ENCODE measurements at places on chromosomes 2 and 18.
A peak's percentile ranks its signal among the peaks of the same experiment; 100 is the strongest.

DNA sequence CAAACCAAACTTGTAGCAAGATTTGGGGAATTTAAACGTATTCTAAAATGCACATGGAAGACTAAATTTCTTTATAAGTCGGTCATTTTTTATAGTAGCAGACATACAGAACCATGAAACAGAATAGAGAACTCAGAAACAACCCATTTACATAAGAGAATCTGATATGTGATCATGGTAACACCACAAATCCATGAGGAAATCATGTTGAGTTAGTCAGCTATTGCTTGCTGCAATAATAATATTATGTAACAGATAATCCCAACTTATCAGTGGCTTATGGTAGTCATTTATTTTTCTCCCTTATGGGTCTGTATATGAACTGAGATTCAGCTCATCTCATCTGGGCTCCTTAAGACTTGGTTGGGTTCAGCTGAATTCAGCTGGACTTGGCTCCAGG, 103.4 kb upstream of the SERTAD2 start:
- no peak for DNase-seq

- DNase-seq = no peak
These were observed 17.7 kb downstream of the INO80C start for GRCh38 chr18:35479911-35480586.

DNA sequence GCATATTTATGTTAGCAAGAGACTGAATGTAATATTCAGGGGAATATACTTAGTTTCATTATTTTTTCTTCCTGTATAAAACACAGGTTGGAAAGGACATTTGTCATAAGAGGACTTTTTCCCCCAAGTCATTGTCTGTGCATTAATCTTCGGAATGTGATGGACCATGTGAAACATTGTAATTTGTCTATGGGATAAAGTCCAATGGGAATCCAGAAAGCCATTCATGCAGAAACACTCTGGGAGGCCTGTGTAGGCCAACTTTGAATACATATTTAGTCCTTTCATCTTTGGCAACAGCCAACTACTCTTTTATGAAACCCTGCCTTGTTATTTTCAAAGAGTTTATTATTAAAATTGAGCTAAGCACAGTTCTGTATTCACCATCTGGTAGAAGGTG, 386.4 kb downstream of the PIK3C3 start:
- no peak for DNase-seq

DNA sequence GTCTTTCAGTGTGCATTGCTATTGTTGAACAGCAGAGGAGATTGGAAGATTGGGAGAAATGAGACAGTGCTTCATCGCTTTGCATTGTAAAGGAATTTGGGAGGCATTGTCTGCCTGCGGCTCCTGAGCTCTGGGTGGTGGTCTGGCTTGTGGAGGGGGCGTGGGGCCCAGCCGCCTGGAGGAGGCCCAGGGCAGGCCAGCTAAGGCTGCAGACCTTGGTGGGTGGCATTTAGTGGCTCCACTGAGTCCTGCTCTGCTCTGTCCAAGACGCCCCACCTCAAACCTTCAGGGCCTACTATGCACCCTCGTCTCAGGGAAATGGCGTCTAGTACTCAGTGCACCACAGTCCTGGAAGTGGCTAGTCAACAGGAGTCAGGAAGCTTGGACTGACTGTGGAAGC, 5.7 kb upstream of the HS1BP3 start:
- no peak for DNase-seq

GRCh38 chr2:54770676-54771075, 47.2 kb downstream of the EML6 start:
- DNase-seq = no peak

DNA sequence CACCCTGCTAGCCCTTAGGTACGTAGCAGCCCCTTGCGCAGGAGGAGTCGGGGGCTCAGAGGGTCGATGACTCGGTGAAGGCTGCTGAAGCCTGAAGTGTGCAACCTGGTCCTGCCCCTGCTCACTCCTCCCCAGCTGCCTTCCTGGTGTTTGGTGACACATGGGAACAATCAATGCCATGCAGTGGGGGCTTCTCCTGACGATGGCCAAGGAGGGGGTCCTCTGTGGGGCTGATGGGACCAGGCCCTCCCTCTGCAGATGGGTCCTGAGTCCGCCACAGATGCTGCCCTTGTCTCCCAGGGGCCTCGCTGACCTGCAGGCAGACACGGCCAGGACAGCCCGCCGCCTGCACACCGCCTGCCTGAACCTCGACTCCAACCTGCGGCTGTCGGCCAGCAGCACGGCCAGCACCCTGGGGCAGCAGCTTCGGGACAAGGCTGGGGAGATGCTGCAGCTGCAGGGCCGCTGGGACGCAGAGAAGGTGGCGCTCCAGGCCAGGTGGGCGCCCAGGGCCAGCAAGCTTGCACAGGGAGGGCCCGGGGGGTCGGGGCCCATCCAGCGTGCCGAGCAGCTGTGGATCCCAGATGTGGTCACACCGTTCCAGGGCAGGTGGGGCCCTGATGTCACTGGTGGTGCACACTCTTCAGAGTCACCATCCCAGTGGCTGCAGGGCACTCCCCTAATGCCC, 24.6 kb downstream of the CROCC2 start:
- DNase-seq = no peak

DNA sequence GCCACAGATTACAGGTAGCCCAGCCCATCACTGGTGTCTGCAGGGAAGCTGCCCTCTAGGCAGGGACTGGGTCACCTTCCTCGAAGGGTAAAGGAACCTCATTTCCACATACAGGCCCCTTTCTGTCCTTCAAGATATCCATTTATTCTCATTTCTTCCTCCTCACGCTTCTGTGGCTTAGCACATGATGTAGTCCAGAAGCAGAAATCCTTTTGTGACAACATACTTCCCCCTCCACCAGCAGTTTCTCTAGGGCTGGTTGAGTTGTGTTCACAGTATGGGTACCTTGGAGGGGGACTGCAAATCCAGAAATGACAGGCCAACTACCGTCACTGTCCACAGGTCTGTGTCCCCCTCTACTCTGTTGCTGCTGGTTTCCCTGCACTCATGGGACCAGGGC, 364.9 kb downstream of the ANAPC1 start:
- DNase-seq = no peak

GRCh38 chr2:11212645-11213044, 57.4 kb downstream of the SLC66A3 start:
- DNase-seq = no peak

DNA sequence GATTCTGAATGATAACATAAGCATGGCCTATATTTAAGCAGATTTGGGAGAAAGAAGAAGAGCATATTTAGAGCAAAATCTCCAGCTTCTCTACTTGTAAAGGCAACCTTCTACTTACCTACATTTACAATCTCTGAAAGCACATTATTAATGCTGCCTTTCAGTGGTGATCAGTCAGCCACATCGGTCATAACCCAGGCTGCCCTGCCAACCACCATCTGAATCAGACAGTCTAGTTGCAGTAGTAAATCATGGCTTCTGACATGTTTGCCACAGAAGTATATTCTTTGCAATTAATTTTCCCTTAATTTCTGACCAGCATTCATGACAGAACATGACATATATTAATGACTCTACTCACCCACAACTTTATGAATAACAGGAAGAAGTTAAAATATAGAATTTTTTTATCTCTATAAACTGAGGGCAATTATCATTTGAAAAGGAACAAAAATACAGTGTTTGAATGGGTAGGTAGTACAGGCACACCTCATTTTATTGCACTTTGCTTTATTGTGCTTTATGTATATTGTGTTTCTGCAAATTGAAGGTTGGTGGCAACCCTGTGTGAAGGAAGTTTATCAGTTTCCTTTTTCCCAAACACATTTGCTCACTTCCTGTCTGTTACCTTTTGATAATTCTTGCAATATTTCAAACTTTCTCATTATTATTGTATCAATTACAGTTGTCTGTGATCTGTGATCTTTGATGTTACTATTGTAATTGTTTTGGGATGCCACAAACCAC, 531.6 kb upstream of the CHAC2 start:
- no peak for DNase-seq

DNA sequence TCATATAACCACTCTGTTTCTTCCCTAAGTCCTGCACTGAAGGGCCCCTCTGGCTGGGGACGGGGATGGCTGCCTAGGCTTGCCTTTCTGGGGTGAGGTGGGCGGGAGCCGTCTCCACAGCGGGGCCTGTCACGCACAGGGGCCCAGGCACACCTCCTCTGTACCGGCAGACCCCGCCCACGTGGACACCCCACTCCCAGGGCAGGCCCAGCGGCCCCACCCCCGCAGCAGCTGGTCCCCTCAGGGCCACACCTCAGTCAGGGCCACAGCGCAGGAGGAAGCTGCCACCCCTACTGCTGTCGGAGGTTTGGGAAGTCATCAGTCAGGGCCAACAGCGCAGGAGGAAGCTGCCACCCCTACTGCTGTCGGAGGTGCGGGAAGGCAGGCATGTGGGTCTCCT, 257.6 kb upstream of the RAB6C start:
- DNase-seq = no peak

GRCh38 chr2:136122661-136123060, 4.7 kb upstream of the CXCR4 start:
- no peak for DNase-seq

GRCh38 chr2:204110338-204110741, 173.8 kb downstream of the ICOS start:
- DNase-seq = peak; percentile 32

GRCh38 chr2:229675569-229675968, 38.8 kb downstream of the DNER start:
- no peak for DNase-seq

DNA sequence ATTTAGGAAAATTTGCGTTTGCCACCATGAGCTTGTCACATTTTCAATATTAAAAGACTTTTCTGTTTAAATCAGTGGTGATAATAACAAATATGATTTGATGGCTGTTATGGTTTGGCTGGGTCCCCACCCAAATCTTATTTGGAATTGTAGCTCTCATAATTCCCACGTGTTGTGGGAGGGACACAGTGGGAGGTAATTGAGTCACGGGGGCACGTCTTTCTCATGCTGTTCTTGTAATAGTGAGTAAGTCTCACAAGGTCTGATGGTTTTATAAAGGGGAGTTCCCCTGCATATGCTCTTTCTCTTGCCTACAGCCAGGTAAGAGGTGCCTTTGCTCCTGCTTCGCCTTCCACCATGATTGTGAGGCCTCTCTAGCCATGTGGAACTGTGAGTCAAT, 83.4 kb upstream of the RGPD4 start:
- DNase-seq = no peak

DNA sequence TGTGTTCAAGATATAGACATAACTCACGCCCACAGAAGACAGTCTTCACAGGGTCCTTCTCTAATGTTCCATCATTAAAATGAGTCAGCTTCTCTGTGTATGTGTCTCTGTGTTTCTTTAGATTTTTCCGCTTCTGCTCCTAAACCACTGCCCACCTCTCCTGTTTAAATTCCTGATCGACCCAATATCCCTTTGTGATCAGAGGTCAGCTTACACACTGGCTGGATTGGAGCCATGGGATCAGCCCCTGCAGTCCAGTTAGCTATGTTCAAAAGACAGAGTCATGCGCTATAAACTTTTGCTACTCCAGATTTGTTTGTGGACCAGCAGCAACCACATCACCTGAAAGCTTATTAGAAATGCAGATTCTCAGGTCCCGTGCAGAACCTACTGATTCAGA, 229.2 kb downstream of the C1D start:
- no peak for DNase-seq

DNA sequence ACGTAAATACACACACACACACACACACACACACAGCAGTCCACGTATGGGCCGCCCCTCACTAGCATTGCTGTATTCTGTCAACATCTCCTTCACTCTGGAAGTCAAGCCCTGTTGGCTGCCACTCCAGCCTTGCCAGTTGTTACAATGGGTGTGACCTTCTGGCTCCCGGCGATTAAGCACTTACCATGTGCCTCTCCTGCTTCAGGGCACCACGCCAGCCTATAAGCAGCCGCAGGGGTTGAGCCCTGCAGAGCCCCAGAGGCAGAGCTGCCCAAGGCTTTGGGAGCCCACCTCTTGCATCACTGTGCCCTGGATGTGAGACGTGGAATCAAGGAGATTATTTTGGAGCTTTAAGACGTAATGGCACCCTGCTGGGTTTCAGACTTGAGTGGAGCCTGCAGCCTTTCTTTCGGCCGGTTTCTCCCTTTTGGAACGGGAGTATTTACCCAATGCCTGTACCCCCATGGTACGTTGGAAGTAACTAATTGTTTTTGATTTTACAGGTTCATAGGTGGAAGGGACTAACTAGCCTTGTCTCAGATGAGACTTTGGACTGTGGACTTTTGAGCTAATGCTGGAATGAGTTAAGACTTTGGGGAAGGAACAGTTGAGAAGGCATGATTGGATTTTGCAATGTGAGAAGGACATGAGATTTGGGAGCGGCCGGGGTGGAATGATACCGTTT, 54.5 kb upstream of the ROCK2 start:
- DNase-seq = no peak

- no peak for DNase-seq
These were observed 64.0 kb upstream of the ZEB2 start for GRCh38 chr2:144583741-144584453.
